C1 segment of cervical spinal cord (tissue), 14 donors: ENCODE measurements at places on chromosomes 5 and 9.
A peak's percentile ranks its signal among the peaks of the same experiment; 100 is the strongest.

DNA sequence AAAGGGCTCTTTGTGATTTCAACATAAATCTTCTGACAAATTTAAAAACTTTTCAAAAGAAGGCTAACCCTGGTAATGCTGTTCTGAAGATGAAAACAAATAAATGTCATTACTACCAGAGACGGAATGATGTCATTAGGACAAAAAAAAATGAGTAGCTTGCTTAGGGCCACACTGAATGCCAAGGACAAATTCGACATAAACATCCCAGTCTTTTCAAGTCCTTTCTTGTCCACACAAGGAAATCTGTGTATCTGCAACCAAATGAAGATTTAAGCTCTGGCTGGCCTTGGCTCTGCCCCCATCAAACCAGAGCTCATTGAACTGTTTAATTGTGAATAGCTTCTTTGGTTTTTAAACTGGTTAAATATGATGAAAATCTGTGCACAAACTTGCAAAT lies 592.7 kb downstream of the TLE1 start:
- no peak for DNase-seq

GRCh38 chr9:75889977-75890471 lies 449 bp upstream of the PCSK5 start:
- peak; percentile 59 for DNase-seq

GRCh38 chr5:172104021-172104420 lies 84.0 kb downstream of the STK10 start:
- no peak for DNase-seq

GRCh38 chr9:81069923-81070322 lies 619.4 kb downstream of the TLE1 start:
- DNase-seq = no peak

DNA sequence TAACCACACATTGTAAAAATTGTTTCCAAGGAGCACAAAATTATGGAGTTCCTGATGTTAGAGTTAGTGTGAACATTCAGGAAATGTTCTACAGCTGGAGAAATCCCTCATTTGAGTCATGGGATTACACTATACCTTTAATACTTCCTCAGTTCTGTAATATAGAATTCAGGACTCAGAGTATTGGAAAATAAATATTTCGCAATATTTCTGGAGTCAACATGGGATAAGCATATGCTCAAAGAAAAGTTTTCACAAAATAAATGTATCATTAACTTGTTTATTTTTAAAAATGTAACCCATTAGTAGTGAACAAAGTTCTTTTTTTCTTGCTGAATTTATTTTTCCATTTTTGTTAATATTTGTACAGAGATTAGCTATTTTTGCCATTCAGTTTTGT lies 8.6 kb downstream of the CYLC2 start:
- no peak for DNase-seq

GRCh38 chr5:123093601-123094236 lies 4.7 kb downstream of the PRDM6 start:
- no peak for DNase-seq

DNA sequence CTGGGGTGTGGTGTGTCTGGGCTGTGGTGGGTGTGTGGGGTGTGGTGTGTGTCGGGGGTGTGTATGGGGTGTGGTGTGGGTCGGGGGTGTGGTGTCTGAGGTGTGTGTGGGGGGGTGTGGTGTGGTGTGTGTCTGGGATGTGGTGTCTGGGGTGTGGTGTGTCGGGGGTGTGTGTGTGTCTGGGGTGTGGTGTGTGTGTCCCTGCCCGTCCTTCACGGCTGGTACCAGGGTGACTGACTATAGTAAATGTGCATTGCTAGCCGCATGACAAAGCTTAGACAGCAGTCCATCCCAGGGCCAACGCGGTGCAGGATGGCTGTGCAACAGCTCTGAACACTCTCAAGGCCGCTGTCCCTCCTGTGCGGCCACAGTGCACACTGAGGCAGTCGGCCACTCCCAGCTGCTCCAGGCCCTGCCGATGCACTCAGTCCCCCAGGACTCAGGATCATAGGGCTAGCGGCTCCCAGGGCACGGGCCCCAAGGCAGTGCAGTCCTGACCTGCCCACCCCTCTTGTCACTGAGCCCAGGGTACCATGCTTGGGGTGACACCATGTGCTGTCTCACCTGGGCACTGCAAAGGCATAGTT lies 54.0 kb downstream of the SECISBP2 start:
- DNase-seq = no peak

DNA sequence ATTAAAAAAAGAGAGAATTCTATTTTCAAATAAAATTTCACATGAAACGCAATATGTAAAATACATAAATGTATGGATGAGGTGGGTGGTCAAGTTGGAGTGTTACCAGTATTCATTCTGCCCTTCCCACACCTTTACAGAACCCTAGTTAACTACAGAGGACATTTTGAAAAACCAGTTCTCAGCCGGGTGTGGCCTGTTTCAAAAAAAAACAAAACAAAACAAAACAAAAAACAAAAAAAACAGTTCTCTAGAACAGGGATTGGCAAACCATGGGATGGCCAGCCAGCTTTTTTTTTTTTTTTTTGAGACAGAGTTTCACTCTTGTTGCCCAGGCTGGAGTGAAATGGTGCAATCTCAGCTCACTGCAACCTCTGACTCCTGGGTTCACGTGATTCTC lies 28.4 kb upstream of the HK3 start:
- no peak for DNase-seq

GRCh38 chr9:68869022-68869421 lies 144.9 kb downstream of the PRKACG start:
- DNase-seq = no peak

GRCh38 chr5:19753579-19753978 lies 234.4 kb downstream of the CDH18 start:
- DNase-seq = no peak

DNA sequence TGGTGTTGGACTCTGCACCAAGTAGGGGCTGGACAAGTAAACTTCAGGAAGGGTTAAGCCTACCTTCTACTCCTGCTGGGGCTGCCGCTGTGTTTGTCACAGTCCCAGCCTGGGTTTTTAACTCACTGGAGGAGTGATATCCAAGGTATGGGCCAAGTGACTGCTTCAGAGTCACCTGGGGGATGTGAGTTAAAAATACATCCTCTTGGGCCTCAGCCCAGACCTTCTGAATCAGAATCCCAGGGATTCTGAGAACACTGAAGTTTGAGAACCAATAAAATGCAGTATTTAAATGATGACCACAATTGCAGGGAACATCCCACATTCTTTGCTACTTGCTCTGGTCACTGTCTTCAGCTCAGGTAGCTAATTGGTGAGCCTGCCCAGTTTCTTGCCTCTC lies 95.1 kb upstream of the DNAH5 start:
- no peak for DNase-seq

DNA sequence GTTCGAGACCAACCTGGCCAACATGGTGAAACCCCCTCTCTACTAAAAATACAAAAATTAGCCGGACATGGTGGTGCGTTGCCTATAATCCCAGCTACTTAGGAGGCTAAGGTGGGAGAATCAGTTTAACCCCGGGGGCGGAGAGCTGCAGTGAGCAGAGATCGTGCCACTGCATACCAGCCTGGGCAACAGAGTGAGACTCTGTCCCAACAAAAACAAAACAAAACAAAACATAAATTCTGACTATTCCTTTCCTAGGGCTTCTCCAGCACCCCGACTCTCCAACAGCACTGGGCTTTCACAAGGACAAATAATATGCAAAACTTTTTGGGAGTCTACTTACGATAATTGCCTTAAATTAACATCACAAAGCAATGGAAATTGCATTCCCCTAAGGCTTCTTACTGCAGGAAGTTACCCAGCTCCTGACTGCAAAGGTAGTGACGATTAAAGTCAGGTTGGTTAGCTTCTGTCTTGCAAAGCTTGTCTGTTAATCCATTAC lies 15.9 kb upstream of the CDKN2AIPNL start:
- no peak for DNase-seq

- DNase-seq = no peak
Observed at GRCh38 chr9:37302277-37302676, 120.2 kb upstream of the GRHPR start.

- DNase-seq = no peak
Observed at GRCh38 chr9:14198047-14198840, 115.7 kb downstream of the NFIB start.

- DNase-seq = no peak
Observed at GRCh38 chr5:82296929-82297328, 18.8 kb upstream of the RPS23 start.

DNA sequence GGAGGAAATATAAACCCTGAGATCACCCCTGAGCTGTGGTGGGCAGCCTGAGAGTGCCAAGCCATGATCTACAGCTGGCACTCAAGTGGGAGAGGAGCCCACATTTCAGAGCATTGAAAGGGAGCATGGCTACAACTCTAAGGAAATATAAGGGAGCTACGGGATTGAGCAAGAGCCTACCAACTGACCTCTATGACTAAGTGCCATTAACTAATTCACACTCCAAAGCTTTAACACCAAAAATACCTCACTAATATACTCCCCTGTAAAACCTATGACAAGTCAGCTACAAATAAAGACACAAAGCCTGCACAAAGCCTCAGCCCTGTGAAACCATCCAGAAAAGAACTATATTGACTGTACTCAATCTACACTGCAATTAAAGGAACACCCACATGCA lies 286.8 kb upstream of the RPS23 start:
- DNase-seq = no peak

GRCh38 chr5:175478384-175479124 lies at the start of gene SFXN1:
TSS of gene SFXN1 (plus strand) at chr5:175478560. CDS start at chr5:175492104, 13,544 bp downstream.
- DNase-seq = peak; percentile 77

DNA sequence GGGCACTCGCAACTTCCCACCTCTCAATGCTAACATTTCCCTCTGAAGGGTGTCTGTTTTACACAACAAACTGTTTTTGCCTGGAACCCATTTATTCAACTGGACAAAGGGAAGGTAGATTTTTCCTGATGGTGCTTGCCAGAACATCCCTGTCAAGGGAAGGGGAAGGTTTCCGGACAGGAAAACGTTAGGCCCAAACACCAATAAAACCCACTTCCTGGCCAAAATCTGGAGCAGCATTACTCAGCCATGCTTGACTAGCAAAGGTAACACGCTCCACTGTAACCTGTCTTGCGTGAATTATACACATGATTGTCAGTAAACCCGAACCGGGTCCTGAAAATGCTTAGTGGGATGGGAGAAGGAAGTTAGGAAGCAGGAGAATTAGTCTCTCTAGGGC lies 90.2 kb downstream of the SAXO1 start:
- no peak for DNase-seq

GRCh38 chr9:7303907-7304626 lies 495.5 kb downstream of the DMAC1 start:
- DNase-seq = no peak

GRCh38 chr9:91900797-91901177 lies 49.2 kb downstream of the ROR2 start:
- no peak for DNase-seq

GRCh38 chr9:99478469-99479027 lies 256.5 kb downstream of the SEC61B start:
- DNase-seq = no peak

DNA sequence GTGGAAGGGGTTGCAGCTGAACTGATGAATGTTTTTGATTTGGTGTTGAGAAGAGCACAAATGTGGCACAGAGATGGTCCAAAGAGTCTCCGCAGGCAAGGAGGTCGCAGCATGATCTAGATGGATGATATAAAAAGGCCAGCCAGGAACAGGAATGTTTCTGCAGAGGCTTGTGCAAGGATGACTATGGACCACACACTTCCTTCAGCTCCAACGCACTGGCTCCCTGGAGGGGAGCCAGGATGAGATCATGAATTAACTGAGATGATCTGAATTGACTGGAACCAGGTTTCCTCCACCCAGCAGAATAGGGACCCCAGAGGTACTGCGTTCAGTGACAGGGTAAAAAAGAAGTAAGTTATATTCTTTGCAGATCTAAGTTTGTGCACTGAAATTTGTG lies 89.0 kb downstream of the ARSB start:
- DNase-seq = no peak

DNA sequence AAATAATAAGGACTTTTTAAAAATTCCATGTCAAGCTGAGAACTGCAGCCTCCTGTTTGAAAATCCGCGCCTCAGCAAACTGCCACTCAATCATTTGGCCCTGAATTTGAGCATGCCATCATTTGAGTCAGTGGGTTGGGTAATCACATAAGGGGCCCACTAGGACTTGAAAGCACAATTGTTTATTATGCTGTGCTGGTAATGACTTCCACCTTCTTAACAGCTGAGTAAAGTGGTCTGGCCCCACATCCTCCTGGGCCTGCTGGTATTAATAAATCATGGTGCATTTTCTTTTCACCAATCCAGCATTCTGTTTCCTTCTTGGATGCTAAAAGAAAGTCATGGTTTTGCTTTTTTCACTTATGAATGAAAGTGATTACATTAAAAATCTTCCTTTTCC lies 103.0 kb upstream of the CTSL start:
- DNase-seq = no peak
